Stimulated activated CD8-positive, alpha-beta memory T cell treated with anti-CD3 and anti-CD28 coated beads, Interleukin-15, amount 100 ng/mL, for 4 hours (primary cell): ENCODE measurements at places on chromosomes 2 and 18.

- no peak for DNase-seq
Measured at GRCh38 chr2:200655918-200656580, 70.2 kb downstream of the AOX1 start.

GRCh38 chr2:100321179-100321865 lies 979 bp downstream of the LONRF2 start:
- DNase-seq = no peak

- no peak for DNase-seq
Measured at GRCh38 chr2:121326628-121327027, 41.6 kb upstream of the TFCP2L1 start.

DNA sequence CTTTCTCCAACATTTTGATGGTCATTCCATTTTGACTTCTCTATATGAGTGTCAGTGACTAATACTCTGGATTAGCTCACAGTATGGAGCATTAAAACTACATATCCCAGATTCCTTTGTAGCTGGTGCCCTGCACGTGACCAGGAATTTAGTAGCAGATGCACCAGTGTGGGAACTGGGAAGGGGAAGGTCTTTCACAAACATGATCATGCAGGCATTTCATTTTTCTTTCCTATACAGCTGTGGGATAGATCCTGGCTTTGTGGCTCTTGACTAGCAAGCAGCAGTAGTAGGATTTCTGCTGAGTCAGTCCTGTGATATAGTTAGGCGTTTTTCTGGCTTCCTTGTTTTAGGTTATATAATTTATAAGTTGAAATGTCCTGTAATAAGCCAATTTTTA lies 971.0 kb upstream of the CDH2 start:
- DNase-seq = no peak

GRCh38 chr18:67310826-67311225 lies 205.7 kb downstream of the DSEL start:
- DNase-seq = no peak

GRCh38 chr18:25038261-25038660 lies 313.7 kb downstream of the ZNF521 start:
- no peak for DNase-seq

GRCh38 chr18:58252166-58252565 lies 208.1 kb downstream of the NEDD4L start:
- no peak for DNase-seq

DNA sequence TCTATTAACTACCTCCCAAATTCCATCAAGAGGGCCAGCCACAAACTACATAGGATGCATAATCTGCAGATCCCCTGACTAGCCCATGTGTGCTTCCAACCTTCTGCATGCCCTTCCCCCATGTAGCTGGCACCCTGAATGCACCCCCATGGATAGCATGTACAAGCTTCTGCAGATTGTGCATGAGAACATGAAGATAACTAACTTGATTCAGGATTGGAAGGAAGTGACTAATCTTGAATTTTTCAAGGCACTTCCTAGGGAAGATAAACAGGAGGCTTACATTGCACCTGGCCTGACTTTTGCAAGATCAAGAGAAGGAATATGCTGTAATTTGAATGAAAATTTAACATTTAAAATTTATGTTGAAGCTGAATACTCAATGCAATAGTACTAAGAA lies 66.7 kb downstream of the CDC42EP3 start:
- DNase-seq = no peak

DNA sequence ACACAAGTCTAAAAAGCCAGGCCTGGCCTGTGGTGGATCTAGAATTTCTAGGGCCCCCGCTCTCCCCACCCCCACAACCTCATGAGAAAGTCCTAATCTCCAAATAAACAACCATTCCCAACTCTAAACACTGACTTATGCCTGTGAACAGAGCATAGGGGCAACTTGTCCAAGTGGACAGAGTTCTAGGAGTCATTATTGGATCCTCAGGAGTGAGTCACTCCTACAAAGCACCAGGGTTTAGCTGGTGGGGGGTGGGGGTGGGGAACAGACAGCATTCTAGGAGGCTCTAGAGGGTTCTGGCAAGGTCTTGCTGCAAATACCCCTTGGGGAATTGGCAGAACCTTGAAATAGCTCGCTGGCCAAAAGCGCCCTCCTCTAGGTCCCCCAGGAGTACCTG lies 83.3 kb downstream of the ZCCHC2 start:
- DNase-seq = no peak

- no peak for DNase-seq
Measured at GRCh38 chr2:71896385-71897136, 251.1 kb downstream of the CYP26B1 start.

GRCh38 chr2:131031875-131032274 lies 61.4 kb downstream of the FAM168B start:
- DNase-seq = no peak

DNA sequence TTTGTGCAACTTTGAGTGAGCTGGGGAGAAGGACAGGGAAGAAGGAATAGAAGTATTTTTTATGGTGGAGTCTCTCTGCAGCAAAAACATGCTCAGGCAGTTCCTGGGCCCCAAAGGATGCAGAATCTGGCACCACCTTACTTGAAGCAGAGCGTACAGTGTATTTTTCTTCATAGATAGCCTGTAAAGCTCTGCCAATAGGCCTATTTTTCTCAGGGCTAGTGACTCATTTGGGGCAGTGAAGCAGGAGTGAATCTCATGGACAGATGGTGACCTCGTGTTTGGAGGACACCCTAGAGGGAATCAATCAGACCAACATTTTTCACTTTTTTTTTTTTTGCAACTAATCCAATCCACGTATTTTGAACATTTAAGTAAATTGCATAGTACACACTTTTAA lies 268.1 kb upstream of the CXCR4 start:
- DNase-seq = no peak

DNA sequence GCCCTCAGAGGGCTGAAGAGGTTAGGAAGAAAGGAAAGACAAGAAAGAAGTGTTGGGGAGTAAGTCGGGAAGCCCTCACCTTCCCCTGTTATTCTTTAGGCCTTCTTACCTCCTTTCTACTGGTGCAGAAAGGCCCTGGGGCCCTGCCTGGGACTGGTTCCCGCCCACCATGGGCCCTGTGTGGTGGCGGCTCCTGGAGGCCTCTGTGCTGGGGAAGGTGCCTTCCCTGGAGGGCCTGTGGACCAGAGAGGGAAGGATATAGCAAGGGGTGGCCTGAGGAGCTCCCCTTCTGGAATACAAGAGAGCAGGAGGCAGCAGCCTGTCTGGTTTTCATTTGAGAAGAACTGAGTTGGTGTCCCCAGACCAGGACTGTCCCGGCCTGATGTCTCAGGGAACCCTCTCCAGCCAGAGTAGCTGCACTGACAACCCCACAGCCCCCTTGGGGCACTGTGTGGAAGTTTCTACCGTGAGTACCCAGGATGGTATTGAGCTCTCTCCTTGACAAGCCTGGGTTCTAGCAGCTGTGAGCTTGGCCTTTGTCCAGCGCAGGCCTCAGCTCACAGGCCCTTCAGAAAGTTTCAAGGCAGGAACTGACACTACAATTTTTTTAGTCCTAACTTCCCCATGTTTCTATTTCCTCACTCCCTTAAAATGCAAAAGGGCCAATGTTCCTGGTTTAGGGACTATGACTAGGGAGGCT lies 47.1 kb downstream of the EFR3B start:
- DNase-seq = no peak

DNA sequence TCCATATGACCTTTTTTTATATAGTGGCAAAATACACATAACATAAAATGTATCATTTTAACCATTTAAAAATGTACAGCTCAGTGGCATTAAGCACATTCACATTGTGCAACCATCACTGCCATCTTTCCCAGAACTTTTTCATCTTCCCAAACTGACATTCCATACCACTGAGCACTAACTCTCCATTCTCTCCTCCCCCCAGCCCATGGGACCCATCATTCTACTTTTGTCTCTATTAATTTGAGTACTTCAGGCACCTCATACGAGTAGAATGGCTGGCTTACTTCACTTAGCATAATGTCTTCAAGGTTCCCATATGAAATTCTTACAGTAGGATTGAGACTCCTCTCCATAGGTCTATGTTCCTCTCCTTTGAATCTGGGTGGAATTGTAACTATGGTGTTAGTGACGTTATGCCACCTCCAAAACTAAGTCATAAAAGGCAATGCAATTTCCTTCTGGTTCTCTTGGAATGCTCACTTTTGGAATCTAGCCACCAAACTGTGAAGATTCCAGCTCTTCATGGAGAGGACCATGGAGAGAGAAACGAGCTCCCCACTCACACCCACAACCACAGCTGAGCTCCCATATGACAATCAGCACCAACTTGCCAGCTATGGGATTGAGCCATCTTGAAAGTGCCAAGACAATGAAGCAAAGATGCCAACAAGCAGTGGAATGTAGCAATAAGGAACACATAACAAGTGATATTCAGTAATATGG lies 9.8 kb upstream of the DNAJC27 start:
- no peak for DNase-seq

GRCh38 chr18:44687421-44687820 lies 6.7 kb downstream of the SETBP1 start:
- DNase-seq = no peak

- no peak for DNase-seq
Measured at GRCh38 chr2:131126436-131126835, 21.3 kb downstream of the PLEKHB2 start.

DNA sequence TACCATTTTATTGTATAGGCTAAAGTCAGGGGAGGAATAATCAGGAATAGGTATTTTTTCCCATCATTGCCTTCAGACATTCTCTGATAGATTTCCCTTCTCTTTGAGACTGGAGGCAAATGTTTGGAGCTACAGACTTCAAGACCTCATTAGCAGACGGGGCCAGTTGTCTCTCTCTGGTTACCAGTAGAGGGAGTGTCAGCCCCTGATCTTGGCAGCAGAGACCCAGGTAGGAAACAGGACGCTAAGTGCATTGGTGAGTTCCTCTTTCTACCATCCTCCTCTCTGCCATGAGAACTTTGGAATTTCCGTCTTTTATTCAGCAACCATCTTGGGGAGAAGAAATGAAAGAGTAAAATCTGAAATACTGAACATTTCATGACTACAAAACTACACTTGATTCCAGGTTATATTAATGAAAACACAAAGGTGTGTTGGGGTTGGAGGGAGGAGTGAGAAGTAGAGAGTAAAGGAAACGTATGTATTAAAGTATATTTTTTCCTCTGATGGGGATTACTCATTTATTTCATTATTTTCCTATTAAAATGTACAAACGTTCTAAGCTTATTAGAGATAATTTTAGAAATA lies 186.2 kb upstream of the GCFC2 start:
- no peak for DNase-seq

- DNase-seq = peak; percentile 40
Measured at GRCh38 chr18:77132369-77133050, at the start of gene MBP. MBP (minus strand) TSS chr18:77132783; CDS start chr18:77105261, 27,522 bp downstream.

DNA sequence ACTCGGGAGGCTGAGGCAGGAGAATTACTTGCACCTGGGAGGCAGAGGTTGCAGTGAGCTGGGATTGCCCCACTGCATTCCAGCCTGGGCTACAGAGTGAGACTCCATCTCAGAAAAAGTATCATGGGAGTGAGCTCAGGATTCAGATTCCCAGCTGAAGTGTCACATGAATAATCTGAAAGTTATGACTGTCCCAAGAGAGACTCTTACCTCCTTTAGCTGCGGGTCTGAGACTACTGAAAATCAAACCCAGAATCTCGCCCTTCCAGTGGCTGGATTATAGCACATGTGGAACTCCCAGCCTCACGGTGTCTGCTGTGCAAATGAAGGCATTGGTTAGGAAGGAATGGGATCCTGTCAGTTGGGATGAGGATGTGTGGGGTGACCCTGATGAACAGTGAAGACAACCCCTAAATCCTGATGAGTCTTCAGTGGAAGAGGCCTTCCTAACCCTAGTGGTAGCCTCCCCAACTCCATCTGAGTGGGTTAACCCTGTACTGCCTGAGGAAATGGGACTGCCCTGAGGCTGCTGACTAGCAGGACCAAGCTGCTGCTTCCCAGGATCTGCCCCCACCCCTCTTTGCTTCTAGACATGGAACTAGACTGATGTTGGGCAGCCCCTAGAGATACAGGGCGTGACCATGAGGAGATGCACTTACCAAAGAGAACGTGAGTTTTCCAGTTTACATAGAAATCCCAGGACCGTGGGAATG lies 16.5 kb downstream of the BOK start:
- DNase-seq = no peak

DNA sequence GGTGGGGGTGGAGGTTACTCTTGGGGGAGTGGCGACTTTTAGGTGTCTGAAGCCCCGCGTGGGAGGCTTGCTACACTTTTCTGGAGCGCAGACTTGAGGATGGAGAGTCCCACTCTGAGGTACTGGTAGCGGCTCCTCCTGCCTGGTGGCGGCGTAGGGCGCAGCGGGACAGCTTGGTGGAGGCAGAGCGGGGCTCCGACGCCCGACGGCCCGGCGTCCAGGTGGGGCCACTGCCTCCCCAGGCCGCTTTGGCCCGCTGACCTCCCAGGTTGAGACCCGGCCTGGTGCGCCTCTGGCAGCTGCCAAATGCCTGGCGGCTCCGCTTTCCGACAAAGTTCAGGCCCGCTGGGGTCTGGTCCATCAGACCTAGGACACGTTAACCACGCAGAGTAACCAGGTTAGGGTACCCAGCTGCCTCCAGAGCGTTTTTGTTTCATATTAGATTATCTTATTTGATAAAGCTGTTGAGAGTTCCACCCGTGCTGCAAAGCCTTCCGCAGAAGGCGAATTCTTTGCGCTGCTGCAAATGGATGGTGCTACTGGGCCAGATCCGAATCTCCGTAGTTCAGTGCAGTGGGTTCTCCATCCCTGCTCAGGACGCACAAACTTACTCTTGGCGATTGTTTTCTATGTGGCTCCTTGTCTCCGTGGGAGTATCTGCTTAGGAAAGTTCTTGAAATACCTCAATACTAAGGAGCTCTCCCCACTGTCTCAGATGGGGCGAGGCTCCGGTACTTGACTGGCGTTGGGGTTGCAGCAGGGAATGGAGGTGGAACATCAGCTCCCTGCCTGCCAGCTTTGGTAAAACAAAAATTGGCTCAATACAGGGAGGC lies 405.9 kb downstream of the XIRP2 start:
- DNase-seq = no peak

- no peak for DNase-seq
Measured at GRCh38 chr2:56687169-56687568, 503.4 kb downstream of the CCDC85A start.

- no peak for DNase-seq
Measured at GRCh38 chr2:175454953-175455389, 273.5 kb upstream of the ATP5MC3 start.

GRCh38 chr2:71156573-71156972 lies 26.1 kb downstream of the MPHOSPH10 start:
- DNase-seq = no peak
